ENCODE measurements at places on chromosomes 5 and 9.

DNA sequence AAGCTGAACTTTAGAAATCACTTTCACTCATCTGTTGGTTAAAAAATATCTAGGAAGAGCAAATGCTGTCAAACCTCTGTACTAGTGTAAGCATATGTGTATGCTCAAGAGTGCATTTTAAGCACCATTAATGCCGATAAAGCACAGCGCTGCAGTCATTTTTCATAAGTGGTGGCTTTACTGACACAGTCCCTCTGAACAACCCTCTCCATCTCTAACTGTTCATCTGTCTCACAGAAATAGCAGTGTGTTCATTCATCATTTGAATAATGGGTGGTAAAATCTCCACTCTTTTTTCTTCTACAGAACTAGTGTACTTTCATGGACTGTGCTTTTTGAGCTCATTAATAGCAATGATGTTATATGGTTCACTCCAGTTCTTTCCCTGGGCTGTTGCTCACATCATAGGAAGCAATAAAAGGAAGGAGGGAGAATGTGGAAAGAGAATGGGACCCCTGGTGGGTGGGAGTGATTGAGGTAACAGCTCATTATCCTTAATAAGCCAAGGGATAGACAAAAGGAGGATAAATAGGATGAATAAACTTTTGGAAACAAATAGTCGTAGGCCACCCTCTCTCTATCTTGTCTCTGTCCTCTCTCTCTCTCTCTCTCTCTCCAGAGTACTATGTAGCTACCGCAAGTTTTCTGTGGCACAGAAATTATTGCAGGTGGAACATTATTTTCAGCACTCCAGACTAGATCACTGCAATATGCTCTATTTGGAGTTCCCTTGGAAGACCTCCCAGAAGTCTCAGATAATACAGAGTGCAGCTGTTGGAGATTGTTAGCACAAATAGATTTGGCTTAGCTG is 117.9 kb upstream of the PRDM9 start:
- no peak for DNase-seq

GRCh38 chr9:124197177-124198095 is 60.3 kb upstream of the NEK6 start:
- DNase-seq: no peak

GRCh38 chr9:115038178-115038577 is 79.8 kb downstream of the TNC start:
- no peak for DNase-seq

GRCh38 chr5:58787987-58788386 is 205.1 kb downstream of the RAB3C start:
- DNase-seq: peak; percentile 60

- peak; percentile 38 for DNase-seq
Measured at GRCh38 chr9:121651295-121652020, at the start of gene DAB2IP. Gene DAB2IP (plus strand): TSS chr9:121651634. CDS start chr9:121651776, 142 bp downstream.

GRCh38 chr5:107669096-107670031 is 1.4 kb downstream of the EFNA5 start:
- no peak for DNase-seq

DNA sequence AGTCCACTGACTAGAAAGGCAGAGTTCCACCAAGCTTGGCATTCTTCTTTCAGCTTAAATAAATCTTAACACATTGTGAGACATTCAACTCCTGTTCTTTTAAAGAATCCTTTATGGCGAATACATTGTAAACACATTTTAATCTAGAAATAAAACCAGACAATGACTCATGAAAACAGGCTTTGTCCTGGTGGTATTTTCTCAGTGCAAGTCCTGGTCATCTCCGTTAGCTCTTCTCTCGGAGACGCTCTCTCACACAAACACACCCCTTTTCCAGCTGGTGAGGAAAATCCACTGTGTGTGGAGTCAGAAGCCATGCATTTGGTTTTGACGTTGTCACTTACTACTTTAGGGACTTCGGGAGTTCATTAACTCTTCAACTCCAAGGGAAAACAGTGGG is 140.4 kb downstream of the AUH start:
- DNase-seq: no peak

- DNase-seq: no peak
Measured at GRCh38 chr9:90307891-90308290, 334.7 kb downstream of the DIRAS2 start.

DNA sequence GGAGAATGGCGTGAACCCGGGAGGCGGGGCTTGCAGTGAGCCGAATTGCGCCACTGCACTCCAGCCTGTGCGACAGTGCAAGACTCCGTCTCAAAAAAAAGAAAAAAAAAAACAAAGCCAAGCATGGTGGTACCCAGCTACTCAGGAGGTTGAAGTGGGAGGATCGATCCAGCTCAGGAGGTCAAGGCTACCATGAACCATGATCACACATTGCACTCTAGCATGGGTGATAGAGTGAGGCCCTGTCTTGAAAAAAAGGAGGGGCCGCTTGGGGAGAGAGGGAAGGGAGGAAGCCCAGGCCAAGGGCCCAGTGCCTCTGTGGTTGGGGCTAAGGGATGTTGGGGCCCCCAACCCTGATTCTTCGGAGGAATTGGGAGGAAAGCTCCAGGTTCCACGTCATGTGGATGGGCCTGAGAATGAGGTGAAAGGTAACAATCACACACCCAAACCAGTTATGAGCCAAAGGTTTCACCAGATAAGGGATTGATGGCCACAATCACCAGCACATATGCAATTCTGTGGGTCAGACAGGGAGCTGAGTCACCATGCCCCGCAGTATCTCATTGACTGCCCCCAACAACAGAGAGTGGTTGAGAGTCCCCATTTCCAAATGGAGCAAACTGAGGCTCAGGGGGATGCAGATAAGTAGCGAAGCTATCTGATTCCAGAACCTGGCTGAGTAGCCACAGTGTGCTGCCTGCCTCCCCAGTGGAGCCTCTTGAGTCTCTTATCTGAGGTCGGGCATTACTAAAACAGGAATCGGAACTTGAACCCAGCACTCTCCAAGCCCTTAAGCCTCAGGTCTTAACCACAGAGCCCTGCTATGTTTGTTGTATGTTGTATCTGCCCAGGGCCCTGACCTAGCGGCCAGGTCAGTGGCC is 20.5 kb downstream of the SWI5 start:
- no peak for DNase-seq

- DNase-seq: no peak
Measured at GRCh38 chr5:139828207-139828895, 32.7 kb downstream of the PSD2 start.

GRCh38 chr5:113058269-113058668 is 81.7 kb downstream of the DCP2 start:
- no peak for DNase-seq

- DNase-seq: no peak
Measured at GRCh38 chr9:123658792-123659191, 271.1 kb downstream of the DENND1A start.

GRCh38 chr9:33408087-33408486 is 5.7 kb upstream of the AQP7 start:
- DNase-seq: no peak

DNA sequence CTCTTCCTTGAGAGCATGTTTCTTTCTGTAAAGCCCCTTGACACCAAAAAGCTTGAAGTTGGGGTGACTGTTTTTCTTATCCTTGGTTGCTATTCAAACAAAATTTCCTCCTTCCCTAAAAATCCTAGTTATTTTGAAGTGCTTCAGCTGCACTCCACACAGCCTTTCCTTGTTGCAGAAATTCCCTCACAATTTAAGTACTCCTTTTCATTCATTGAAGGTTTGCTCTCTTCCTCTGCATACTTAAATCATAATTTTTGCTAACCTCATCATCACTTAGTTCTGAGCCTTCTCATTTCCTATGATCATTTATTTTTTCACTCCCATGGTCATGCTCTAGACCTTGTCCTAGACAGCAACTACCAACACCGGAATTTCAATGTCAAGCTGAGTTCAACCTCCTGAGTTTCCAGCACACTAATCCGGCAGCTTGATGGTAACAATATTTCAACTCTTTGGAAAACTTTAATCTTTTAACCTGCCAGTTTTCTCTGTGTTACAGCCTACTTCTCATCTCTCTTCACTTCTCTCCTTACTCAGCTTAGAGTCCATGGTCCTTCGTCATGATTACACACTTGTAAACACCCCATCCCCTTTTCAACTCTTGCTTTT is 78.7 kb upstream of the ACTBL2 start:
- DNase-seq: no peak

DNA sequence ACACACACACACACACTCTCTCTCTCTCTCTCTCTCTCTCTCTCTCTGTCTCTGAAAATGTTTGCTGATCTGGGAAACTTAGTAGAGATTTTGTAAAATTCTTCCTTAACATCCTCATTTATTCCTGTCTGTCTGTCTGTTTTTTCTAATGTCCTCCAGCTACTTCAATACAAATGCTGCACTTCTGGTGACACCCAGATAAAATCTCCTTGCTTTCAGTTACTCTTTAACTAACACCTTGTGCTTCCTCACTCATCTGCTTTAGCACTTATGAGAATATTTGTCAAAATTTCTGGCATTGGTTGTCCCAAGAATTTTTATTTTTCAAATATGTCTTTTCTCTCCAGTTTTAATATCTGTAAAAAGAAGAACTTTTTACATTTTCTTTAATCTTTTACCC is 35.0 kb upstream of the ARRDC3 start:
- DNase-seq: no peak

DNA sequence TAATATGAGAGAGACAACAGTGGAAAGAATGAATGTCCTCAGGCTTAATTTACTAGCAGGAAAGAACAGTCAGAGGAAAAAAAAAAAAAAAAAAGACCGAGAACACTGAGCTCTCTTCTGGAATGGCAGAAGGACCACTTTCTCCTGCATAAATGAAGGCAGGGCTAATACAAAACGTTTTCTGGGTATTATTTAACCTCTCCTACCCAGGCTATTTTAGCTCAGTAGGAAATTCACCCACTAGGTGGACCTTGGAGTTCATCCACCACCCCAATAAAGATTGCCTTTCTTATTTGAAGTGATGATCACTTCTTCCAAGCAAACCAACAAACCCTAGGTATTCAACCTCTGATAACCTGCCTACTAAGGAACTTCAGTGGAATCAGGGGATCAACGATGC is 3.7 kb downstream of the GLIS3 start:
- no peak for DNase-seq

GRCh38 chr5:178337334-178337741 is 104.7 kb upstream of the PHYKPL start:
- DNase-seq: peak; percentile 54

DNA sequence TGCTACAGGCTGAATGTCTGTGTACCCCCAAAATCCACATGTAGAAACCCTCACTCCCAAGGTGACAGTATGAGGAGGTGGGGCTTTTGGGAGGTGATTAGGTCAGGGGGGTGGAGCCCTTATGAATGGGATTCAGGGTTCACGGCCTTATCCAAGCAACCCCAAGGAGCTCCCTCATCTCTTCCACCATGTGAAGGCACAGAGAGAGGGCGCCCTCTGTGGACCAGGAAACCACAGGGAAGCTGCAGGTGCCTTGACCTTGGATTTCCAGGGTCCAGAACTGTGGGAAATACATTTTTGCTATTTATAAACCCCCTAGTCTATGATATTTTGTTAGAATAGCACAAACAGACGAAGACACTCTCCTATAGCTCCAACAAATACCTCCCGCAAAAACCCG is 53.6 kb upstream of the IRX2 start:
- no peak for DNase-seq

GRCh38 chr5:15757103-15757502 is 257.1 kb downstream of the FBXL7 start:
- DNase-seq: no peak

DNA sequence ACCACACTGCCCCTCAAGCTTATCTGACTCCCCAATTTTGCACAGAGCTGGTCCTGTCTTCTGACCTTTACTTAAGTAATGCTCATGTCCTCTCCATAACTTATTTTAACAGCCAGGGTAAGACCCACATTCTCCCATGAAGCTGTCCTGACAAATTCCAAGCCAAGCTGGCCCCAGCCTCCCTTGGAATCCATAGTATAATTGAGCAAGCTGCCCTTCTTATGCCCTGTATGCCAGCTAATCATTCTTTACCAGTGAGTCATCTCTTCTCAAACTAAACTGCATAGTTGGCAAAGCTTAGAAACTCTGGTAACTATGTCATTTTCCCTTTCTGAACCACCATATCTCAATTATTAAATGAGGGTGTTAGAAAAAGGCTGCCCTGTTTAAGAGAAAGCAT is 92.4 kb downstream of the NFIB start:
- no peak for DNase-seq

DNA sequence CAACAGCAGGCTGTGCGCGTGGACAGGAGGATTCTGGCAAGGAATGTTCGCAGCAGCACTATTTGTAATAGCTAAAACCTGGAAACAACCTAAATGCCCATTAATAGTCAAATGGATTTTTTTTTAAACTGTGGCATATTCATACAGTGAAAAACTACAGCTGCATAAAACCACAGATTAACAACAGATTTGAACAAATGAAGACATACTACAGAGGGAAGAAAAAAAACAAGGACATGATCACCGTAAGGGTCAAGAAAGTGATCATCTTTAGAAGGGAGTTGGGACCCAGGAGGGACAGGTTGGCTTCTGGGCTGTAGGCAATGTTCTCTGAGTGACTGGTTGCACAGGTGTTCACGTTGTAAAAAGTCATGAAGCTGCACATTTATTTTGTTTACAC is 1.2 kb upstream of the TMOD1 start:
- DNase-seq: no peak

- DNase-seq: no peak
Measured at GRCh38 chr5:86442036-86442745, 175.6 kb upstream of the COX7C start.

DNA sequence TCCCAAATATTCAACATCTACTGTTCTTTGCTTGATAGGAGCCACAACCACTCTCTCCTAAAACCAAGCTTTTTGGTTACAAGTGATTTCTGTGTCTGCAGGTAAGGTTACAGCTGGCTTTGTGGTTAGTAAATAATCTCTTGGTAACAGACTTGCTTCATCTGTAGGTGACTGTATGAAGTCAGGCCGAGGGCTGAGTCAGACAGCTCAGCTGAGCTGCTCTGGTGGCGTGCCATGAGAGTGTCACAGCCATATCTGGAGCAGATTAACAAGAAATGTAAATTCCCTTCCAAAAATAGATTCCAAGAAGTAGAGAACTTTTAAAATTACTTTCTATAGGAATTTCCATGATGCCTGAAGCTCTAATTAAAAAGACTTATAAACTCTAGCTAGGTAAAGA is 23.7 kb upstream of the TAS2R1 start:
- DNase-seq: no peak

- DNase-seq: peak; percentile 50
Measured at GRCh38 chr9:77433675-77434445, 214.3 kb downstream of the GNA14 start.
